Stimulated activated CD4-positive, alpha-beta T cell treated with anti-CD3 and anti-CD28 coated beads, Interleukin-1b, Interleukin-23, amount 100 ng/mL, for 1 hour (primary cell): ENCODE measurements at places on chromosomes 12 and 14.

DNA sequence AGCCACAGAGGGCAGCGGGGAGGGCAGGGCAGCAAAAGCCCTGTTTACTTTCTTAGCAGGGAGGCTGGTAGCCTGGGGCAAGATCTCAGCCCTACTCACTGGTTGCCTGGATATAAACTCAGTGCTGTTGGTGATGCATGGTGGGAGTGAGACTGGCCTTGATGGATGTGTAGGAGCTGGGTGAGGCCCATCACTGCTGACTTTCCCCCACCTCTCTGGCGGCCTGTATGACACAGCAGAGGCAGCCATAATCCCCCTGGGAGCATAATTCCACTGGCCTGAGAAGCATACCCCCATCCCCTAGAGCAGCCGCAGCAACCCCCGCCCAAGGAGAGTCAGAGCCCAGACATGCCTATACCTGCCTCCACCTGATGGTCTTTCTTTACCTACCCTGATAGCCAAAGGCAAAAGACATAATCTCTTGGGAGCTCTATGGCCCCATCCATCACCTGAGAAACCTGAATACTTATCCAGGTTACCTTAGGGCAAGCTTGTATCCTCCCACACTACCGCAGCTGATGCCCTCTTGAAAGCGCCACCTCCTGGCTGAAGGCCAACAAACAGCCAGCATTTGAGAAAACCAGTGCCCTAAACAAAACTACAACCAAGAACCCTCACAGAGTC lies 59.3 kb downstream of the DNAI7 start:
- no peak for DNase-seq

GRCh38 chr14:45060551-45060950 lies 23.4 kb upstream of the PRPF39 start:
- no peak for DNase-seq

DNA sequence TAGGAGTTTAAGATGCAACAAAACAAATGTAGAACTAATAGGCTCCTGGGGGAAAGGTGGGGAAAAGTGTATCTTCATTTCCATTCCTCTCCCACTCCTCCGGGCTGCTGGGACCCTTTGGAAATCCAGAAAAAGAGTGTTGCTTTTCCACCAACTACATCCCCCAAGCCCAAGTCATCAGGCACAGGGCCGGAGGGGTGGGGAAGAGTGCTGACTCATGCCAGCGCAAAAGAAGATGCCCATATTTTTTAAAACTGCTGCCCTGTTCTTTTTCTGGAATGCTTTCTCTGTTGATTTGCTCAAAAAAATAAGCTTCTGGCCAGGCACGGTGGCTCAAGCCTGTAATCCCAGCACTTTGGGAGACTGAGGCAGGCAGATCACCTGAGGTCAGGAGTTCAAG lies 70.9 kb downstream of the TBK1 start:
- DNase-seq = no peak

DNA sequence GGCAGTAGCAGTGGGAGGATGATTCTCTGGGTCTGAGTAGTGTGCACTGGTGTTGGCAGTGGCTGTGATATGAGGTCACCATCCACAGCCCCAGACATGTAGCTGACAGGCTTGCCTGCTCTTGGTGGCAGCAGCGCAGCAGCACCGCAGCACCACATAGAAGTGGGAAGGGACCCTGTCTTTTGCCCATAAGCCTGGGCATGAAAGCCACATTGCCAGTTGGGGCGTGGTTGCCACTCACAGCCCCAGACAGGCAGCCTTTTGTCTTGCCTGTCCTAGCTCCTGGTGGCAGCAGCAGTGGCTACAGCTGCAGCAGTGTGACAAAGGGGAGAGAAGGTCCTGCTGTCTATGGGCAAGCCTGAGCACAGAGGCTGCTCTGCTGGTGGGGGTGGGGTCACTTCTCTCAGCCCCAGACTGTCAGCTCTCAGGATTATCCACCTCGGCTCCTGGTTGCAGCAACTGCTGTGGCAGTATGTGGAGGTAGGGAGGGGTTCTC lies 71.5 kb downstream of the BRMS1L start:
- no peak for DNase-seq

DNA sequence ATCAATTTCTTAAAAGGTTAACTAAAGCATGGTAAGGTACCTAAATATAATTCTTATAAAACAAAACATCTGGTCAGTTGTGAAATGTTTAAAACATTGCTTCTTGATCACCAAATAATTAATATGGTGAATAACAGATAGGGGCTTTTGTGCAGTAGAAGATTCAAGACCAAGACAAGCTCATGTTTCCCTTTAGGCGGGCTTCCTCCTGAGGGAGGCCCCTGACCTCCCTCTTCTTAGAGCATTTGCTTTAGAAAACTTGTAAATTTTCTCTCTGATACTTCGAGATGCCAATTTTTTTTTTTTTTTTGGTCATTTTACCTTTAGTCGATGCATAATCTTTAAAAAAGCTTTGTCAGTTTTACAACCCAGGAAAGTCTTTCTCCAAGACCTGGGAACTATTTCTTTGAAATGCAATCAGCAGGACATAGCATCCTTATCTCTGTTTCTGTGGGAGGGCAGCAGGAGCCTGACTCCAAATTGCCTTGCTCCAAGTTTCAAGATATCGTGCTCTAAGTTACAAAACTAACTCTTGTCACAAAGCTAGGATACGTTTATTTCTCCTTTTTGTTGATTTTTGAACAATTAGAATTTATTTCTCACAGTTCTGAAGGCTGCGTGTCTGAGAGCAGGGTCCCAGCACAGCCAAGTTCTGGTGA lies 66.6 kb upstream of the BICD1 start:
- DNase-seq = no peak

GRCh38 chr12:40313928-40314327 lies 89.1 kb downstream of the LRRK2 start:
- no peak for DNase-seq

DNA sequence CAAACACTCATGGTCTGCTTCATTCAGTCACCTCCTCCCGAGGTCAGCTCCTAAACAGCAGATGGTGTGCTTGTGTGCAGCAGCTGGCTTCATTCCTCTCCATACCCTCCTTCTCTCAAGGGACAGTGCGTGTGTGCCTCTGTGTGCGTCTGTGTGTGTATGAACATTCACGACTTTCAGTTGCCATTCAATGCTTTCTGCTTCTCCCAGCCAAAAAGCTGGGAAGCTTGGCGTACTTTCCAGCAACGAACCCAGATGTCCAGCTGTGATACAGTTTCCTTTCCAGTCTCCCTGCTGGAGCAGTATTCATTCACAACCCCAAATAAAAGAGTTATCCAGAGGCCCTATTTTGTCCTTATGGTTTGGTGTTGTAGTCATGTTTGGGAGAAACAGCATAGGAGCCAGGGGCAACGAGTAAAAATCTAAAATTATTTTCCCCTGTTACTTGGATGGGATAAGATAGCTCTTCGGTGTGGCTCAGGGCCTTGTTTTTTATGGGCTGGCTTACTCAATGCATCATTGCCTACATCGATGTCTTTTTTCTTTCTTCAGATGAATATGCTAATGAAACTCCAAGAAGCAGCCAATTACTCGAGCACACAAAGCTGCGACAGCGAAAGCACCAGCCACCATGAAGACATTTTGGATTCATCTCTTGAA lies 379.3 kb downstream of the NAV3 start:
- no peak for DNase-seq

- DNase-seq = no peak
Observed at GRCh38 chr14:38608244-38608643, 352.4 kb upstream of the CLEC14A start.

DNA sequence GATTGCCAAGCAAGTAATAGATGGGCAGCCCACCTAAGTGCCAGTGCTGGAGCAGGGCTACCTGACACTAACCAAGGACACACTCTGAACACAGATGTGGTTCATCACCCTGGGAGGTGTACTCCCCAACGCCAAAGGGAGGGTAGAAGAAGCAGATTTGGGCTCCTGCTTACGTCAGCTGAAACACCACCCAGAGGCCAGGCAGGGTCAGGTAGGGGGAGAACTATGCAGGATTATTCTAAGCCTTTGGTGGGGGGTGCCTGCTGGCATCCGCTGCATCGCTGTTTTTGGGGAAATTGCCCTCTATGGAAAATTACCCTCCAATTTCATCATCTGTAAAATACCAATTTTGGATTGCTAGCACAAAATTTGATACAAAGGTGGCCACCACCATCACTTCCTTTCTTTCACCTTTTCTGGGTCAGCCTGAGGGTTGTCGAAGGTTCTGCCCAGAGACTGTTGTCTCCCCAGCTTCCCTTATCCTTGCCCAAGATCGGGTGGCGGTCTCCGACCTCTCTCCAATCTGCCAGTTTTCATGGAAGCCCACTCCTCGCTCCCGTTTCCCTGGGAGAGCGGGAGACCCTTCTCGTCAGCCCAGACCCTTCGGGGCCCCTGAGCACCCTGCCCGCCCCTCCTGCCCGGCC lies 535 bp downstream of the BIN2 start:
- DNase-seq = no peak

DNA sequence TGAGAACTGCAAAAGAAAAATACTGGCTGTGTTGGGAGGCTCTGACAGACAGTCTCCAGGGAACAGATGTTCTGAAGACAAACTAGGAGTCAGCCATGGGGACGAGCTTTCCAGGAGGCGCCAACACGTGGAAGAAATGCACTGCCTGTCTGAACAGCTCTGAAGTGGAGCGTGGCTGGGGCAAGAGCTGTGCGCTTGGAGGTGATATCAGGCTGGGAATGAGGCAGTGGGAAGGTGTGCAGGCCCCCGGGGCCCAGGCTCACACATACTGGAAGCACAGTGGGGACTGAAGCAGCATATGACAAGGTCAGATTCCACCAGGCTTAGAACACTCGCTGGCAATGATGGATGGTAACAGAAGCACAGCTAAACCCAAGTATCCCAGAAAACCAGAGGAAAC lies 17.5 kb downstream of the APPL2 start:
- DNase-seq = no peak

- DNase-seq = no peak
Observed at GRCh38 chr14:60965402-60965801, 15.5 kb downstream of the TRMT5 start.

- no peak for DNase-seq
Observed at GRCh38 chr12:19012965-19013364, 116.6 kb upstream of the PLEKHA5 start.

DNA sequence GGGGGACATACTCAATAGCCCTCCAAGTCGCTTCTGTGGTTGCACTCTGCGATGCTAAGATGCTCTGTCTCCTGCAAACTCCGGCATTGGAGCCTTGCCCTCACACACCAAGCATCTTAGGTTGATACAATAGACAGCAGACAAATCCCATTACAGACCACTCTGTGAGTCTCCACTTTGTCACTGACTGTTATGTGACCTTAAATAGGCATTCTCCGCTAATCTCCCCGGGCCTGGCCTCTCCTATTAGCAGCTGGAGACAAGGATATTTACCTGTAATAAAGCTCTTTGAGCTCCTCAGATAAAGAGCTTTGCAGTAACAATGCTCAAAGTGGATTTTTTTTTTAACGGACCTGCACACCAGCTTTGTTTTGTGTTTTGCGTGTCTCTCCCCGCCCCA lies 479.7 kb upstream of the TBX3 start:
- no peak for DNase-seq

GRCh38 chr12:58378028-58378427 lies 436.7 kb downstream of the ATP23 start:
- no peak for DNase-seq

DNA sequence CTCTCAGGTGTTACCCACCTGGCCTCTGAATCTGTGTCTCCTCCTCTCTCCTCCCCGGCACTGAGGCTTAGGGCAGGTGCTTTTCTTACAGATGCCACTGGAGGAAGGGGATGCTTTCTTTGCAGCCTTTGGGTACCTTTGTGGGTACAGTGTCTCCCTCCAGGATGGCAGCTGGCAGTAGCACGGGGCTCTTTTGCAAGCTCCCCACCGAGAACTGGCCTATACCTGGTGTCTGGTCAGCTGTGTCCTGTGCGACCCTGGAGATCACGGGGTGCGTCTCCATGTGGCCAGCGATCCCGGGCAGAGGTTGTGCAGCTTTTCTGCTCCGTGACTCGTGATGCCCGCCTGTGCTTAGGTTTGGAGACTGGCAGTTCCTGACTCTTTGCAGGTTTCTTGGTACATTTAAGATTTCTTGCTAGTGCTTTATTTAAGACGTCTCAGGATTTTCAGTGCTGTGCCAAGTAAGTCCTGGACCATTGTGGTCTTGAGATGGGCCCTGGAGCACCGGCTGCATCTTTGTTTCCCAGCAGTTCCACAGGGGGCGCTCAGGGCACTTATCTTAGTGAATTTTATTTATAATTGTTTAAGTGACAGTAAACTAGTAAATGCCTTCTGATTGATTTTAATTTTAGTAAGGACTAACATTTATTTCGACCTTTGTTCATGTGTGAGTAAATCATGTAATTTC lies 68.9 kb downstream of the DDX51 start:
- no peak for DNase-seq

- no peak for DNase-seq
Observed at GRCh38 chr12:108193917-108194316, 64.8 kb downstream of the WSCD2 start.

DNA sequence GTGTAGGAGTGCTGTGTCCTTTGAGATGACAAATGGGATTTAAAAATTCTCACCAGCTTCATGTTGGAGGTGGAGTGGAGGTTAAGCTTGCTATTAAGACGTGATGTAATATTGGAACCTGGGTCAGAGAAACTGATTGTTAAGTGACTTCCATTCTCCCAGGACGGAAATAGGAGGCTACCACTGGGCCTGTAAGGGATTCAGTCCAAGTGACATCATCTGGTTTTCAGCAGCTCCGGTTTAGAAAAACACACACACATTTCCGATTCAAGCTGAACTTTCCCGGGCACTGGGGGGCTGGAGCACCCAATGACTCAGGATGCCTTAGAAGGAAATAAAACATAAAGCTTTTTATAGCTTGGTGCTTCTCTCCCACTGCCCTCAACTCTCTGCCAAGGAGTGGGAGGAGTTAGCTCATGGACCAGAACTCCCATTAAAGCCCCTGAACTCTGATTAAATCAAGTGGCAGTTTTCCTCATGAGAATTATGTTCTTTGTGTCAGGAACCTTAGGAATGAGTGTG lies 12.4 kb downstream of the CALM1 start:
- DNase-seq = no peak

DNA sequence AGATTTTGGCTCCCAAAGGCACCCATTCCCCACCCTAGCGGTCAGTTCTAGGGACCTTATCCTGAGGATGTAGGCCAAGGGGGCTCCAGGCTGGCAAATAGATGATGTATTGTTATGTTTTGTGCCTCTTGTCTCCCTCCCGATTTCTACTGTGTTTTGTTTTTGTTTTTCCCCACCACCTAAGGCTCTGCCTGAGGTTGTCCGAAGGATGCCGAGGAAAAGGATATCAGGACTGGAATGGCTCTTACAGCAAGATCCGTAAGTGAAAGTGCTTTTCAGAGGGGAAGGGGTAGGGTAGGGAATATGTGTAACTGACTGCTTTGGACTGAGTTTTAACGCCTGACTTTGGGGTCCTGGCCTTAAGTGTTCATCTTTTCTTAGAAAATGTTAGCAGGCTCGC lies 6.6 kb downstream of the FOXG1 start:
- DNase-seq = no peak

GRCh38 chr12:74418573-74418972 lies 119.1 kb upstream of the ATXN7L3B start:
- DNase-seq = no peak
